Skeletal muscle cell (primary cell): ENCODE measurements at places on chromosomes 16 and 17.

GRCh38 chr17:77726549-77727006 lies 231.9 kb upstream of the TNRC6C start:
- DNase-seq = no peak

GRCh38 chr17:45951403-45951802 lies 47.6 kb upstream of the STH start:
- DNase-seq = no peak

GRCh38 chr16:83706394-83706793 lies 101.4 kb upstream of the HSBP1 start:
- DNase-seq = no peak

- DNase-seq = no peak
Observed at GRCh38 chr16:1525871-1526607, 7.4 kb upstream of the TMEM204 start.

DNA sequence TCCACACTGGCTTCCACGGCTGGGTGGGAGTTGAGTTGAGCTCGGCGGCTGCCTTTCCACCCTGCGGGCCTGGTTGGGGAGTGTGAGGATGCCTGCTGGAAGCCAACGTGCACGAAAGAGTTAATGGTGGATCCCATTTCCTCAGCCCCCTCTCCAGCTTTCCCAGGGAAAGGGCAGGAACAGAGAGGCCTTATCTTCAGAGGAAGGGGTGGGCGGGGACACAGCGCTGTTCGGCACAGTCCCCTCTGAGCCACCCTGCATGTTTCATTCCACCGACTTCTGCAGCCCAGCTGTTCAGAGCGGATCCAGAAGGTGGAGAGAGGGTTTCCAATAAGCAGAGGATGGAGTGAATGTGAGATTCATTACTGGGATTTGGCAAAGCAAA lies 295.3 kb downstream of the SEC14L1 start:
- no peak for DNase-seq

GRCh38 chr17:81806461-81807209 lies 2.7 kb downstream of the GCGR start:
- no peak for DNase-seq

DNA sequence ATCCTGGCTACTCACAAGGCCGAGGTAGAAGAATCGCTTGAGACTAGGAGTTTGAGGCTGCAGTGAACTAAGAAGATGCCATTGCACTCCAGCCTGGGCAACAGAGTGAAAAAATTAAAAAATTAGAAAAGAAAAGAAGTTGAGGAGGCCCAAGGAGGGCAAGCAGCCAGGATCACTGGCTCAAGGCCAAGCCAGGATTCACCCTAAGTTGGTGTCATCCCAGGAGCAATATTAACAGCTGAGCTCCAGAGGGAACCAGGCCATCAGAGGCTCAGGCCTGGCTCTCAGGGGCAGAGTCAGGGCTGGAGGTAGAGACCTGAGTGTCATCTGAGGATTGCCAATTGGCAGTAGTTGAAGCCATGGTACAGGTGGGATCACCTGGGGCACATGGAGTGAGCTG lies 20.7 kb downstream of the DRC3 start:
- DNase-seq = no peak

- no peak for DNase-seq
Observed at GRCh38 chr16:30875871-30876801, 17.7 kb downstream of the BCL7C start.

GRCh38 chr17:19719355-19720209 lies 3.2 kb upstream of the SLC47A2 start:
- no peak for DNase-seq

- no peak for DNase-seq
Observed at GRCh38 chr17:40857535-40857934, 9.5 kb downstream of the KRT12 start.

GRCh38 chr17:71613996-71614395 lies 506.8 kb upstream of the SOX9 start:
- no peak for DNase-seq

- DNase-seq = no peak
Observed at GRCh38 chr17:7633093-7633492, 3.2 kb downstream of the SHBG start.

GRCh38 chr17:50184611-50185398 lies 16.6 kb downstream of the COL1A1 start:
- no peak for DNase-seq

- DNase-seq = no peak
Observed at GRCh38 chr16:2756288-2757015, 4.0 kb downstream of the SRRM2 start.

GRCh38 chr17:51391982-51392654 lies 131.8 kb downstream of the UTP18 start:
- no peak for DNase-seq

- DNase-seq = no peak
Observed at GRCh38 chr17:82180776-82181528, 31.7 kb downstream of the CCDC57 start.

DNA sequence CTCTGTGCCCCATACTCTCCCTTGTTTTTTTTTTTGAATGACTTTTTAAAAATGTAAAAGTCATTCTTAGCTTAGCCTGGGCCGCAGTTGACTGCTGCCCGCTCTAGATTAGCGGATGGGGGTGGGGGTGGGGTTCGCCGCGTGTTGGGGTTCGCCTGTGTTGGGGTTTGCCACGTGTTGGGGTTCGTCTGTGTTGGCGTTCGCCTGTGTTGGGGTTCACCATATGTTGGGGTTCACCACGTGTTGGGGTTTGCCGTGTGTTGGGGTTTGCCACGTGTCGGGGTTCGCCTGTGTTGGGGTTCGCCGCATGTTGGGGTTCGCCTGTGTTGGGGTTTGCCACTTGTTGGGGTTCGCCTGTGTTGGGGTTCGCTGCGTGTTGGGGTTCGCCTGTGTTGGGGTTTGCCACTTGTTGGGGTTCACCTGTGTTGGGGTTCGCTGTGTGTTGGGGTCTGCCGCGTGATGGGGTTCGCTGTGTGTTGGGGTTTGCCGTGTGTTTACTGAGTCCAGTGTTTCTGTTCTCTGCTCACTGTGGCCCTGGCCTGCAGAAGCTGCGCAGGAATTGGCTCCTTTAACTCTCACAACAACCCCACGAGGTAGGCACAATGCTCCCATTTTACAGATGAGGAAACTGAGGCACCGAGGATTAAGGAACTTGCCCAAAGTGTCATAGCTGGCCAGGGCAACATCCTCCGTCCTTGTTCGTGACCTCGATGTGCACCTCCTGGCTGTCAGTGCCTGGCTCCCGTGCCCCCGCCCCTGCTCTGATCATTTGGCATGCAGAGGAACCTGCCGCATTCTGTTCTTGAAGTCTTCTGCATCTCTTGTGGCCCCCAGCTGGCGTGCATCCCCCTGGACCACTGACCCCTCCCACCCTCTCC lies 96.6 kb upstream of the CIBAR2 start:
- DNase-seq = no peak

DNA sequence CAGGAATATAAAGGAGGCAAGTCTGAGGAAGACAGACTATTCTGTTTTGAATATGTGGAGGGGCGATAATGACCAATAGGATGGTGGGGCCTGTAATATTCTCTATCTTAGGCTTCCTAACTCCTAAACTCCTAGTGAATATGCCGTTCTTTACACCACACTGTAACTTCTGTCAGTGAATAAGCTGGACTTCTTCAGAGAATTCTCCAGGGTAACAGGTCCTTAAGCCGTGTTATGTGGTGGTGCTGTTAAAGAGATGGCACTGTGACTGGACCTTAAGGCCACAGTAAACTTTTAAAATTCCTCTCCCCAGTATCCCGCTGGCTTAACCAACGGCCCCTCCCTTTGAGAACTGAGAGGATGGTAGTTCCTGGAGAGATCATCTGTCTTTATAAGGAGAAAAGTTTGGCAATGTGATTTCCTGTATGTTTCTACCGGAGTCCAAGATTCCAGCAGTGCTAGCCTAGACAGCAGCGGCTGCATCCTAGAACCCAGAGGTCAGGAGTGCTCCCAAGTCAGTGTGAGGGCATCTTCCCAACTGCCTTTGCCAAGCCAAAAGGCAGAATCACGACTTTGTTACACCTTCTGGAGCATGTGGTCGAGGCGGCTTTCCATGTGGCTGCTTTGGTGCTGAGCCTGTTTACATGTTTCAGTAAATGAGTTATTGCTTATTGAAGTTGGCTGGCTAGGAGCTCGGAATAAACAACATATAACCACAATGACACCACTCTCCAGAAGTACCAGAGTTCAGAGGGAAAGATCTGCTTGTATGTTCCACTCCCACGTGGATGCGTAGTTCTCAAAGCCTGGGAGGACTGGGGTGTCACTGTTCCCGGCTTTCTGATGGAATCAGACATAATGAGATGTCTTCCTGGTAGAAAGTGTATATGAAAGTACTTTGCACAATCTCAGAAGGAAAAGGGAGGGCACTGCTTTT lies 41.0 kb downstream of the TUBD1 start:
- DNase-seq = peak; percentile 67

DNA sequence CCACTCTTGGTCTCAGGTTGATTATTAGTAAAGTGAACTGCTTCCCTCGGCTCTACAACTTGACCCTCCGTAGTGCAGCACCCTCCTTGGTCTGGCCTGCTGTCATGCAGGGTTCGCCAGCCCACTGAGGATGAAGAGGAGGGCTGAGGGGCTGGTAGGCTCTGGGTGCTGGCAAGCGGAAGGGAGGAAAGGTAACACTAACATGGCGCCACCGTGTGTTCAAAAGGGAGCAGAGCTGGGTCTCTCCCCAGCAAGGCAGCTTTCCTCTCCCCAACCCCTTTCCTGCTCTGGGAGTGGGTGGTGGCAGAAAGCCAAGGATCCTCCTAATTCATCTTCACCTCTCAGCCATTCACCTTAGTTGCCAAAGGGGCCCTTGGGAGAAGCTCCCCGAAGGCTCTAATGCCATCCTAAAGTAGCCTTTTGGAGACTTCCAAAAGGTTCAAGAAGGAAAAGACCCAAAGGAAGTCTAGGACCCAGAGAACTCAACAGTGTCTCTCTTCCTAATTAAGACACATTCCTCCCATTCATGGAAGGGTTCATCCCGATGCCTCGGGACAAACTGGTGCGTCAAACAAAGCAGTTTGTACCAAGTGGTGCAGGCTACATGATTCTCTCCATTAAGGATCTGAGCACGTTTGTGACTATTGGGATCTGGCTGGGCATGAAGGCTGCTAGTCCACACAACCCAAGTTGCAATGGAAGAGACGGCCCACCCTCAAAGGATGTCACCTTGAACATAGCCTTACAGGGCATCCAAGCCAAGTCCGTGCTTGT lies 90.8 kb upstream of the TOB1 start:
- no peak for DNase-seq

- no peak for DNase-seq
Observed at GRCh38 chr17:3754458-3755334, 31.0 kb downstream of the HASPIN start.

DNA sequence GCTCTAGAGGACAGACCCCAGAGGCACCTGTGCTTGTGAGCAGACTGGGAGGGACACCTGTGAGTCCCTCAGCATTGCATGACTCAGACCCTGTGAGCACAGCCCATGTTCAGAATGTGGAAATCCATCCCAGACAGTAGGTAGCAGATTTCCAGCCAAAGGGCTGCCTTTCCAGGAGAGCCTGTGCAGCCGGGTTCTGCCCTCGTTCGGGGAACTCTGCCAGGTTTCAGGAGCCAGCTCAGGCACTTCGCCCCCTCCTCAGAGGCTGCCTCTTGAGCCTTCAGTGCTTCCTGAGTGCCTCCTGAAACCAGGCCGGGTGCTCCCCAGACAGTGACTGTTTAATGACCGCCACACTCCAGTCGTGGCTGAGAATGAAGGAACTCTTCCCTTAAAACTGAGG lies 23.3 kb upstream of the SDR42E2 start:
- DNase-seq = no peak

DNA sequence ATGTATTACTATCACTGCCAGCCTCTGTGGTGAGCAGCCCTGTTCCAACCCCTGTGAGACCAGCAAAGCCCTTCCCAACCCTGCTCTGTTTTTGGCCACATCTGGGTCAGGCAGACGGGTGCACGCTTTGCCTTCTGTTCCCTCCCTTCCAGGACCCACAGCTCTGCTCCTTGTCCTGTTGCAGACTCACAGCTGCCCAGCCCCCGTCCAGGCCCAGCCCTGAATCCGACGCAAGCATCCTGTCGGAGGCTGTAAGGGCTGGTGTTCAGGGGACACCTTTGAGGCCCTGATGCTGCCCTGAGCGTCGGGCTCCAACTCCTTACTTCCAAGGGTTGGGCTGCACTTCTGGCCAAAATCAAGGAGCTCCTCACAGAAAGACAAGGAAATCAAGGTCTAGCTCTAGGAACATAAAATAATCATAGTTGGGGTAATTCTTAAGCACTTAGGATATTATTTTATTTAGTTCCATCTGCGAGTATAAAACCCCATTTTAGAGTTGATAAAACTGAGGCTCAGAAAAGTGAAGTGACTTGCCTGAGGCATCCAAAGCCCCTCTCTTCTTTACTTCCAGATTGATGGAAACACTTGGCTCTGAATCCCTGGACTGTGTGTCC lies 14.3 kb upstream of the SRCIN1 start:
- no peak for DNase-seq

- peak; percentile 16 for DNase-seq
Observed at GRCh38 chr16:49858200-49859124, 2.5 kb upstream of the ZNF423 start.

GRCh38 chr16:50284131-50284911 lies 18.0 kb downstream of the ADCY7 start:
- DNase-seq = no peak

DNA sequence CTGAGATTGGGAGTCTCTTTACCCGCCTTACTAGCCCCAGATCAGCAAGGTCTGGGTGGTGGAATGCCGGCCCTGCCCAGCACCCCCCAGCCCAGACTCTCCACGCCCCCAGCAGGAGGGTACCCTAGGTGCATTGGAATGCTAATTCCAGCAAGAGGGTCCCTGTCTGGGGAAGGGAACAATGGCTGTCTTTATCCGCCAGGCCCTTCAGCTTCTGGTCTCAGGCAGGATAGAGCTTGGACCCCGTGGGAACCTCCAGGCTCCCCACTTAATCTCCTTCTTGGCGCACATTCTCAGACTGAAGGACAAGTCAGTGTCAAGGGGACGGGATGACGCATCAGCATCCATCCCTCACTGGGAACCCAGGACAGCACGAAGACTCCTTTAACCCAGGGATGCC lies 85.1 kb downstream of the LITAF start:
- no peak for DNase-seq

DNA sequence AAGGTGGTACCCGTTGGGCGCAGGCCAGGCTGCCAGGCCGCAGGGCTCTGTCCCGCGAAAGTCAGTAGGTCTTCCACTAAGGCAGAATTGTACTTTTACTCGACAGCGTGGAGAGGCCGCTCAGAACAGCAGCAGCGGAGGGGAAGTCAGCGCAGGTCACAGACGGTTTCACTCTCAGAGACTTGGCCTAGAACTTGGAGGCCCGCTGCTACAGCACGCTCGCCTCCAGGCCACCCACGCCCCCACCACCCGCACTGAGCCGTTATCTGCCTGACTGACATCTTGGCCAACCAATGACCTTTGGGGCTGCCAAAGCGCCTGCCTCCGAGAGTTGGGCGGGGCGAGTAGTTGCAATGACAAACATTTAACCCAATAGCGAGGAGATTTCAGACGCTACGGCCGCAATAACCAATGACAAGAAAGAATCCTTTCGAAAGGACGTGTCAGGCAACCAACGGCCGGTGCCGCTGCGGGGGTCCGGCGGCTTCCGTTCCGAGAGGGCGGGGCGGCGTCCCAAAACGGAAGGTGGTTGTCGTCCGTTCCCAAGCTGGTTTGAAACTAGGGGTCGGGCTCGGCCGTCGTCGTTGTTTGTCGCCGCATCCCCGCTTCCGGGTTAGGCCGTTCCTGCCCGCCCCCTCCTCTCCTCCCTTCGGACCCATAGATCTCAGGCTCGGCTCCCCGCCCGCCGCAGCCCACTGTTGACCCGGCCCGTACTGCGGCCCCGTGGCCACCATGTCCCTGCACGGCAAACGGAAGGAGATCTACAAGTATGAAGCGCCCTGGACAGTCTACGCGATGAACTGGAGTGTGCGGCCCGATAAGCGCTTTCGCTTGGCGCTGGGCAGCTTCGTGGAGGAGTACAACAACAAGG lies at the start of gene DCAF7:
Gene DCAF7, plus strand, starts transcription at position 532 of the 871 bp plus-strand sequence. Its CDS starts 201 bp downstream, at position 733.
- DNase-seq = peak; percentile 99

GRCh38 chr16:1288813-1289476 lies 20.5 kb upstream of the UBE2I start:
- DNase-seq = no peak
